ENCODE measurements at places on chromosomes 12 and 14. TPM values are rescaled to one million over a fixed set of nuclear protein-coding genes. Genes with fewer than 3 reads are reported as not detected.

GRCh38 chr12:40921563-40922163, 229.4 kb downstream of the CNTN1 start:
- no peak for DNase-seq

- no peak for DNase-seq
Observed at GRCh38 chr12:3277306-3277943, 200.2 kb downstream of the TSPAN9 start.

The KERA gene
- total RNA-seq, result not detected

DNA sequence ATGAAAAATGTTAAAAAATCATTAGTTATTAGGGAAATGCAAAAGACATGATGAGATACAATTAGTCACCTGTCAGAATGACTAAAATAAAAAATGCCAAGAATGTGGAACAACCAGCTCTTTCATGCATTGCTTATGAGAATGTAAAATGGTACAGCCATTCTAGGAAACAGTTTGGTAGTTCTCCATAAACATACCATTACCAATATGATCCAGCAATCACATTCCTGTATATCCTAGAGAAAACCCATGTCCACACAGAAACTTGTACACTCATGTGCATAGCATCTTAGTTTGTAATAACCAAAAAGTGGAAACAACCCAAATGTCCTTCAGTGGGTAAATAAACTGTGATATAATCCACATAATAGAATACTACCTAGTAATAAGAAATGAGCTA, 245.7 kb downstream of the FUT8 start:
- no peak for DNase-seq

DNA sequence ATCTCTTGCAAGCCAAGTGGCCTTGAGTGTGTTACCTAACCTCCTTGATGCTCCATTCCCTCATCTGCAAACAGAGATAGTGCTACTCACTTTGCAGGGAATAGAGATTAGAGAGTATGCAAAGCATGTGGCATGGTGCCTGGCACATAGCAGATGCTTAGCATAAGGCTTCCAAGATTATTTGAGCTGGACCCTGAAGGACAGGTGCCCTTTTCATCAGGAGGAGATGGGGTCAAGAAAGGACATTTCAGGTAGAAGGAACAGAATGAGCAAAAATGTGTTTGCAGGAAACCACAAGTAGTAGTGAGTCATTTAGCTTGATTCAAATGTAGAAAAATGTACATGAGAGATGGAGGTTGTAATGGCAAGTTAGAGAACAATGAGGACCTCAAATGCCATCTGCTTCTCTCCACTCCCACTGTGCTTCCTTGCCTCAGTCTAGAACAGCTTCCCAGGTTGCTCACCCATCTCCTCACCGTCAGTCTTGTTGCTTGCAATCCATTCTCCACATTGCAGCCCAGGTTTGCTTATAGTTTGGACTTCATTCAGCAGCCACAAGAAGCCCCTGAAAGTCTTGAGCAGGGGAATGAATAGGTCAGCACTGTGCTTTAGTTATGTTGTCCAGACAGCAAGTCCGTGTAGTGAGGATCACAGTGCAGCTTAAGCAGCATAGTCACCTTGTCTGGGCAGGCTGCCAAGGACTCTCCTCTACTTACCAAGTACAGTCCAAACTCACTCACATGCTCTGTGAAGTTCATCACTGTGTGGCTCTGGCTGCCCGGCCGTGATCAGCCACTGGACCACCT, 536.3 kb upstream of the CCDC196 start:
- DNase-seq, result no peak

- DNase-seq, result no peak
Observed at GRCh38 chr14:22476887-22477286, 112.1 kb downstream of the DAD1 start.

DNA sequence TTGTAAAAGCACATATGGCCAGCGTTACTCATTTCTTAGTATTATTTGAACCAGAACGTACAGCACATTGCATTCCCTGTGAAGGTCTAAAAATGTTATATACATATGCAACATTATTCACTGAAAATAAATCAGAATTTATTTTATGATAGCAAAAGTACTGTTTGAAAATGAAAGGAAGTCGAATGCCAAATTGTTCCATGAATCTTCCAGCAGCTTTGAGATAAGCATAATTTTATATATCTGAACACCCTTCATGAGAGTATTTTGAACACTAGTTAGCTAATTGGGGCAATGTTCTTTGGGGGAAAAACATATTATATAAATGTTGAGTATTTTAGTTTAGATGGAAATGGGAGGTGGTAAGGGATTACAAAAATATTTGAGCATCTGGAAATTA, 300.7 kb upstream of the SYT1 start:
- no peak for DNase-seq

The CHGA gene
- total RNA-seq, result 7.8 TPM

The PRH2 gene
- not detected for total RNA-seq

The CLBA1 gene
- 2.4 TPM for total RNA-seq
